NCI-H1105 (cell line): ENCODE measurements at places on chromosomes 12 and 14.

DNA sequence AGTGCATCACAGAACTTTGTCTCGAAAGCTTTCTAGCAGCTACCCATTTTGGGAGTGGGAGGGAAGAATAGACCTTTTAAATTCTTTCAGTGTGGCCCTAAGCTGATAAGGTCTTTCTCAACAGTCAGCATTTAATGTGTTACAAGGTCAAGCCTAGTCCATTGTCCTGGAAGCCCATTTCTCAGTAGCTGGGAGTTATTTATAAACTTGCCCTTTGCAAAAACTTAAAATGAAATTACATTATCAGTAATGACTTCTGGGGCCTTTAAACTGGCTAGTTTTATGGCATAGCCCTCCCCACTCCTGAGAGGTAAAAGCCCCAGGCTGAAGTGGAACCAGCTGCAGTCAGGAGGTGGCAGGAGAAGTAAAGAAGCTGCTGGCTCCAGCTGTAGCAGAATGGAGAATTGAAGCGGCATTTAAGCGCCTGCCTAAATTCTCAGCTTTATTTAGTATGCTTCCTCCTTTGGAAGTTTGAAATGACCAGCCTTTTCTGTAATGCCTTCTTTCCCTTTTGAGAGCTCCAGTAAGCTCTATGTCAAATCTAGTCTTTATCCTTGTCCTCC is 12.4 kb downstream of the COPZ1 start:
- DNase-seq: no peak

- DNase-seq: no peak
Observed at GRCh38 chr12:115926037-115926670, 351.3 kb downstream of the MED13L start.

DNA sequence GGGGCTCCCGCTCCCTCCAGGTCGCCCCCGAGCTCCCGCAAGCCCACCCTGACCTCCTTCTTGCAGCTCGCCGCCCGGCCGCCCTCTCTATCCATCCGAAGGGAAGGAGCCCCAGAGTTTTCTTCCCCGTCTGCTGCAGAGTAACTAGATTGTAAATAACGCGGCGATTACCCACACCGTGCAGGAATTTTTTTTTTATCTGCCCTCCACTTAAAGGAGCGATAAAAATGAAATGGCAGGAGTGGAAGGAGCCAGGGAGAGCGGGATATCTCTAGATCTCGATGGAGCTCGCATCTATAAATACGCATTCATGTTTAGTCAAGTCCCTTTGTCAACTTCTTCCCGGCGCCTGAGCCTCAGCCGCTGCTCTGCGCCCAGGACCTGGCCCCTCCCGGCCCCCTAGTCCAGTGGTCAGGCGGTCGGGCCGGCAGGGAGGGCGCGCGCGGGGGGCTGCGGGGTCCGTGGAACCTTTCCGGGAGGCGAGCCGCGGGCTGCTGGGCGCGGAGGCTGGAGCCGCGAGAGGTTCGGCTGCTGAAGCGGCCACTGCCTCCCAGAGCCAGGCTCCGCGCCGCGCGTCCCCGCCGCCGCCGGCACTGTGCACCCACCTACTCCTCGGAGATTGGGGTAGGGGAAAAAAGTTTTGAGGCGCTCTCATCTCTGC is 386.0 kb downstream of the BCAT1 start:
- DNase-seq: no peak

GRCh38 chr14:87623616-87624015 is 369.4 kb downstream of the GALC start:
- no peak for DNase-seq

DNA sequence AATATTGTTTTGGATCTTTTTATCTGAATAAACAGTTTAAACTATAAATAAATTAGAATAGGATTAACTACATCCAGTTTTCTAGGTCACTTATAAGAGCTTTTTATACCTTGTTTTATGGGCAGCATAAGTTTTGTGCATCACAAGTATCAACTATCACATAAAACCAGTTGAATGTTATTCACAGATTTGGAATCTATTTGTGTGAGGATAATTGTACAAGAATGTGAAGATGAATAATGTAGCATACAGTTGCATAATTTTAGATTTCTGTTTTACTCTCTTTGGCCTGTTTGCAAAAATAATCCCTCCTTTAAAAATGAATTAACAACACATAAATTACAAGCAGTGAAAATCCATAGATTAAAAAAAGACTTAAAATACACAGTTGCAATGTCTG is 88.8 kb downstream of the SCFD1 start:
- DNase-seq: no peak

GRCh38 chr12:62190689-62191490 is 69.3 kb upstream of the USP15 start:
- DNase-seq: no peak

DNA sequence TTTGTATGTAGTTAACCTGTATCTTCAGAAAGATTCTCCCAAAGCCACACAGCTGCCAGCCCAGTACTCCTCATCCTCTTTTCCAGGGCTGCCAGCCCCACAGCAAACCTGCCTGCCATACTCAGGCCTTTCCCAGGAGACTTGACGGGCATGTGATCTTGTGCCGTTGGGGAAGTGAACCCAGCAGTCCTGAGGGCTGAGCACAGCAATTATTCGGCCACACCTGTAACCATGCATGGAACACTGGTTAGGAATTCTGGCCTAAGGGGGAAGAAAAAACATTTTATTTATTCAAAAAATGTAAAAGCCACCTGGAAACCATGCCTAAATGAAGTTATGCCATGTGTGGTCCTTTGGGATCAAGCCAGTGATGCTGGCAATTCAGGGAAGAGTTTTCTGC is 145.3 kb downstream of the GRIN2B start:
- DNase-seq: no peak

DNA sequence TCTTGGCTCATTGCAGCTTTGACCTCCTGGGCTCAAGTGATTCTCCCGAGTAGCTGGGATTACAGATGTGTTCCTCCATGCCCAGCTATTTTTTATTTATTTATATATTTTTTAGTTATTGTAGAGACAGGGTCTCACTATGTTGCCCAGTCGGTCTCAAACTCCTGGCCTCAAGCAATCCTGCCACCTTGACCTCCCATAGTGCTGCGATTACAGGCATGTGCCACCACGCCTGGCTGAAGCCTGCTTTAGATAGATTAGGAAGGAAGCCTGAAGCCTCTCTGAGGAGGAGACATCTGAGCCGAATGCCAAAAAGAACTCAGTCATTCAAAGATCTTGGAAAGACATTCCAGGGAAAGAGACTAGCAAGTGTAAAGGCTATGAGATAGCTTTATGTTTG is 10.2 kb downstream of the INHBC start:
- DNase-seq: no peak
